ENCODE measurements at places on chromosomes 16 and 17. TPM values are rescaled to one million over a fixed set of nuclear protein-coding genes. Genes with fewer than 3 reads are reported as not detected.

C1QTNF1 gene
- 24.9 TPM for total RNA-seq

TUBB3 gene
- 2.1 TPM for total RNA-seq

SMIM5 gene
- total RNA-seq: 2.7 TPM

DNA sequence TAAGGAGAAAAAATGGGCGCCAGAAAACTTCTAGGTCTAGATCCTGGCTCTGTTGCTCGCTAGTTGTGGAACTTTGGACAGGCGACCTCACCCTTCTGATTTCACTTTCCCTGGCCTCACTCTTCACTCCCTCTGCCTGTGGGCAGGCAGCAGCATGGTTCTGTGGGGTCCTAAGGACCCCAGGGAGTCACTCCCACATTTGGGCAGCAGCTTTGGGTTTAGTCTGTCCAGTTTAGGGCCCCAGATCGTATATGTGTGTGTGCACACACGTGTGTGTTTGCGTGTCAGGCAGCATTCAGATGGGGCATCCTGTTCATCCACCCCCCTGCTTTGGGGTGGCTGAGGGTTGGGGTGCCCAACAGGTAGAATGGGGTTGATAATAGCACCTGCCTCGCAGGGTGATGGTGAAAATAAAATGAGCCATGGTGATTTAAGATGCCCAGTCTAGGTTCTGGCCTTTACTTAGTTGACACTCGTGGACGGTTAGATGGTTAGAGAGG, 102.2 kb downstream of the RAB11FIP4 start:
- peak overlapping the region; percentile 60 for H3K27ac ChIP-seq
- DNase-seq: no peak
- H3K27me3 ChIP-seq: peaks cover 5% of the 10 kb centered on the region
- H3K4me1 ChIP-seq: peaks cover 69% of the 10 kb centered on the region
- H3K4me3 ChIP-seq: no peak overlapping the region

DNA sequence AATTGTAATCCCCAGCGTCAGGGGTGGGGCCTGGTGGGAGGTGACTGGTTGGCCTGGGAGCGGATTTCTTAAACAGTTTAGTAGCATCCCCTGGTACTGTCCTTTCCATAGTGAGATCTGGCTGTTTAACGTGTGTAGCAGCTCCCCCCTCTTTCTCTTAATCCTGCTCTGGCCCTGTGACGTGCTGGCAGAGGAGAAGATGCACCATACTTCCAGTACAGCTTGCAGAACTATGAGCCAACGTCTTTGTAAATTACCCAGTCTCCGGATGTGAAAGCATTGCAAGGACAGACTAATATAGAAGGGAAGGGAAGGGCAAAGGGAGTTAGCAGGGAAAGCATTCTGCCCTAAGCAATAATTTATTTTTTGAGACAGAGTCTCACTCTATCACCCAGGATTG, 83.9 kb downstream of the RMI2 start:
- H3K4me3 ChIP-seq: no peak overlapping the region
- H3K4me1 ChIP-seq: no peaks in the 10 kb centered on the region
- DNase-seq: no peak
- H3K27me3 ChIP-seq: no peaks in the 10 kb centered on the region
- H3K36me3 ChIP-seq: no peaks in the 10 kb centered on the region
- no peak overlapping the region for H3K27ac ChIP-seq

GRCh38 chr17:66313325-66313724, 10.9 kb downstream of the PRKCA start:
- no peaks in the 10 kb centered on the region for H3K27me3 ChIP-seq
- no peak overlapping the region for H3K4me3 ChIP-seq
- H3K4me1 ChIP-seq: no peaks in the 10 kb centered on the region
- H3K36me3 ChIP-seq: no peaks in the 10 kb centered on the region

- no peak overlapping the region for H3K27ac ChIP-seq
- H3K36me3 ChIP-seq: no peaks in the 10 kb centered on the region
- no peaks in the 10 kb centered on the region for H3K4me1 ChIP-seq
- DNase-seq: no peak
- H3K4me3 ChIP-seq: no peak overlapping the region
These were observed 443.7 kb upstream of the DYNLRB2 start for GRCh38 chr16:80097098-80097497.

- no peaks in the 10 kb centered on the region for H3K4me1 ChIP-seq
- no peaks in the 10 kb centered on the region for H3K36me3 ChIP-seq
- H3K4me3 ChIP-seq: no peak overlapping the region
- no peak for DNase-seq
These were observed 709.1 kb downstream of the CDH11 start for GRCh38 chr16:64412578-64413280.

GRCh38 chr16:57624044-57624688, 4.3 kb upstream of the ADGRG1 start:
- H3K36me3 ChIP-seq: no peaks in the 10 kb centered on the region
- no peak overlapping the region for H3K4me3 ChIP-seq
- H3K27me3 ChIP-seq: no peaks in the 10 kb centered on the region
- no peak for DNase-seq
- H3K4me1 ChIP-seq: peaks cover 41% of the 10 kb centered on the region
- H3K27ac ChIP-seq: no peak overlapping the region

DNA sequence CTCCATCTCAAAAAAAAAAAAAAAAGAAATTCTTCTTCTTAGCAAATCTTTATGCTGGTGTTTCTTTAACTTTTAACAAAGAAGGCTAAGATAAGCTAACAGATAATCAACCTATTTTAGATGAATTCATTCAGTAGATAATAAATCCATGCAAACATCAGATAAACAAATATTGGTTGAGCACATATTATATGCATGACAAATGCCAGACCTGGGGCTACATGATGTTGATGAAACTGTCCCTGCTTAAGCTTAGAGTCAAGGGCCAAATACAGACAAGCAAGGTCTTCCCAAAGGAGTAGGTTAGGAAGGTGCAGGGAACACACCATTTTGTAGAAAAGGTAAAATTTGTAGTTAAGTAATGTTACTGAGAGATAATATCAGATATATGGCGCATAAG, 6.7 kb upstream of the MAP2K6 start:
- H3K4me1 ChIP-seq: no peaks in the 10 kb centered on the region
- no peaks in the 10 kb centered on the region for H3K27me3 ChIP-seq
- H3K4me3 ChIP-seq: no peak overlapping the region
- no peak for DNase-seq
- H3K36me3 ChIP-seq: no peaks in the 10 kb centered on the region

DNA sequence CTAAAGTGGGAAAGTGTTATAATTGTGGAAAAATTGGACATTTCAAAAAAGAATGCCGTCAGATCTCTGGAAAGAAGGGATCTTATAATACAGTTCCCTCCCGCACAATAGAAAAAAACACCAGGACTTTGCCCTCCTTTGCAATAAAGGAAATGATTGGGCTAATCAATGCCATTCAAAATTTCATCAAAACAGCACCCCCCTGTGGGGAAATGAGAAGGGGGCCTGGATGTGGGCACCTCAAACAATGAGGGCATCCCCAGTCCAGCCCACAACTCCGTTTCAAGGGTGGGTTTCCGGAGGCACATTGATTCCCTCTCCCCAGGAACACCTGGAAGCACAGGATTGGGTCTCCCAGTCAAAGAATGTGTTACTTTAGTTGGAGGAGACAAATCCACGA, 26.1 kb downstream of the CD300LG start:
- H3K27ac ChIP-seq: no peak overlapping the region
- H3K36me3 ChIP-seq: no peaks in the 10 kb centered on the region
- H3K4me1 ChIP-seq: no peaks in the 10 kb centered on the region
- H3K27me3 ChIP-seq: no peaks in the 10 kb centered on the region
- DNase-seq: no peak
- no peak overlapping the region for H3K4me3 ChIP-seq

DNA sequence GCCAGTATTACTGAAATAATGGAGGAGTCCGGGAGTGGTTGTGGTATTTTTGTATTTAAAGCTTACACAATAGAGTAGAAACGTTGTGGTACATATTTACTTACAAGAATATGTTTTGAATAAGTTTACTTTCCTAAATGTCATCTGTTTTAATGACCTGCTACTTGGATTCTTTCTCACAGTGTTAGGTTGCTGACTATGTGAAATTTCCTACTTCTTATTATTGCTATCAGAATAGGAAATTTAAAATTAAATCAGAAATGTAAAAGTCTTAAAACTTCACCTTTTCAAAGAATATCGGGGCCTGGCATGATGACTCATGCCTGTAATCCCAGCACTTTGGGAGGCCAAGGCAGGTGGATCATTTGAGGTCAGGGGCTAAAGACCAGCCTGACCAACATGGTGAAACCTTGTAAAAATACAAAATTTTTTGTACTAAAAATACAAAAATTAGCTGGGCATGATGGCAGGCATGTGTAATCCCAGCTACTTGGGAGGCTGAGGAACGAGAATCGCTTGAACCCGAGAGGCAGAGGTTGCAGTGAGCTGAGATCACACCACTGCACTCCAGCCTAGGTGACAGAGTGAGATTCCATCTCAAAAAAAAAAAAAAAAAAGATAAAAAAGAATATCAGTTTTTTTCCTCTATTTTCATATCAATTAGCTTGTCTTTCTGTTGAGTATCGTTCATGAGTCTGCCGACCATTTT, 77.8 kb downstream of the VMP1 start:
- no peaks in the 10 kb centered on the region for H3K27me3 ChIP-seq
- H3K36me3 ChIP-seq: no peaks in the 10 kb centered on the region
- H3K27ac ChIP-seq: peak overlapping the region; percentile 86
- peaks cover 71% of the 10 kb centered on the region for H3K4me1 ChIP-seq
- H3K4me3 ChIP-seq: no peak overlapping the region

GRCh38 chr17:45171338-45172231, 9.9 kb downstream of the HEXIM2 start:
- peak overlapping the region; percentile 46 for H3K4me3 ChIP-seq
- H3K27ac ChIP-seq: peak overlapping the region; percentile 90

- no peaks in the 10 kb centered on the region for H3K27me3 ChIP-seq
- H3K27ac ChIP-seq: no peak overlapping the region
- no peak overlapping the region for H3K4me3 ChIP-seq
- peaks cover 7% of the 10 kb centered on the region for H3K4me1 ChIP-seq
- DNase-seq: peak; percentile 33
- no peaks in the 10 kb centered on the region for H3K36me3 ChIP-seq
These were observed 112.6 kb downstream of the OR1D5 start for GRCh38 chr17:2950846-2951245.

DNA sequence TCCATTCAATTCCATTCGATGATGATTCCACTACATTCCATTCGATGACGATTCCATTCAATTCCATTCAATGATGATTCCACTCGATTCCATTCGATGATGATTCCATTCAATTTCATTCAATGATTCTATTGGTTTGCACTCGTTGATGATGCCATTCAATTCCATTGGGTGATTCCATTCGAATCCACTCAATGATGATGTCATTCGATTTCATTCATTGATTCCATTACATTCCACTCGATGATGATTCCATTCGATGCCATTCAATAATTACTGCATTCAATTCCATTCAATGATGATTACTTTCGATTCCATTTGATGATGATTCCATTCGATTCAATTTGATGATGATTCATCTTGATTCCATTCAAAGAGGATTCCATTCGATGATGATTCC, 1299.4 kb downstream of the TP53TG3F start:
- no peak overlapping the region for H3K4me3 ChIP-seq
- no peaks in the 10 kb centered on the region for H3K4me1 ChIP-seq
- no peak for DNase-seq
- no peak overlapping the region for H3K27ac ChIP-seq
- H3K36me3 ChIP-seq: no peaks in the 10 kb centered on the region

DNA sequence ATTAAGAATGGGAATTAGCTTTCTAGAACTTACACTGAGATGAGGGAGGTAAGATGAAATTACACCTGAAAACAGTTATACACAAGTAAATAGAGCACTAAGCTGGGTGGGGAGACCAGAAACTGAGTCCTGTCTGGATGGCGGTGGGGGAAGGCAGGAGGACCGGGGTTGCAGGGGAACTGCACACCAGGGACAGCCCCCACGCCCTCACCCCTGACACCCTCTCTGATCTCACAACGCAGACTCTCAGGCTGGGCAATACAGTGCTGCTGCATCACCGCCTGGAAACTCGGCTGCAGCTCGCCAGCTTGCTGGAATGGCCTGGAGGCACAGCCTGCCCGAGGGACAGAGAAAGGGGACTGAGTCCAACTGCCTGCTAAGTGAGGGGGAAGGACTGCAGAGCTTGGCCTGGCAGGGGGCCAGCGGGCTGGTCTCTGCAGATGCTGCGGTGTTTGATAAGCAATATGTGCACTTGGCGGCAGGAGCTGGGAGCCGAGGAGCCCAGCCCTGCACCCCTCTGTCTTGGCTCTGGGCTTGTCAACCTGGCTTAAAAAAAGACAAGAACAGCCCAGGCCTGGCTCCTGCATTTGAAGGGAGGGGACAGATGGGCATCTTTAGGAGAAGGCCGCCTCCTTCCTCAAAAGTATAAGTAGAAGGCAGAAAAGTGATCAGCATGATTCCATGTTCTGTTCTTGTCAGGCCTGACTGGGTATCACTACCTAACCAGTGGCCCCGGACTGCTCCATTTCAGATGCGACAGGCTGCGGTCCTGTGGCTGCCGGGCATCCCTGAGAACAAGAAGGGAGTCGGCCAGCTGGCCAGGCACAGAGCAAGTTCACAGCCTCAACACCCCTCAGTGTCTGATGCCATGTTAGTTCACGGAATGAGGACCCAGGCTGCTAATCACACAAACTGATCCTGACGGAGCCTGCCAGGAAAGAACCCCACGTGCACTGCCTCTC, 30.2 kb downstream of the SPHK1 start:
- H3K4me1 ChIP-seq: peaks cover 12% of the 10 kb centered on the region
- no peak for DNase-seq
- H3K4me3 ChIP-seq: no peak overlapping the region
- H3K36me3 ChIP-seq: peaks cover 3% of the 10 kb centered on the region
- H3K27me3 ChIP-seq: no peaks in the 10 kb centered on the region

DNA sequence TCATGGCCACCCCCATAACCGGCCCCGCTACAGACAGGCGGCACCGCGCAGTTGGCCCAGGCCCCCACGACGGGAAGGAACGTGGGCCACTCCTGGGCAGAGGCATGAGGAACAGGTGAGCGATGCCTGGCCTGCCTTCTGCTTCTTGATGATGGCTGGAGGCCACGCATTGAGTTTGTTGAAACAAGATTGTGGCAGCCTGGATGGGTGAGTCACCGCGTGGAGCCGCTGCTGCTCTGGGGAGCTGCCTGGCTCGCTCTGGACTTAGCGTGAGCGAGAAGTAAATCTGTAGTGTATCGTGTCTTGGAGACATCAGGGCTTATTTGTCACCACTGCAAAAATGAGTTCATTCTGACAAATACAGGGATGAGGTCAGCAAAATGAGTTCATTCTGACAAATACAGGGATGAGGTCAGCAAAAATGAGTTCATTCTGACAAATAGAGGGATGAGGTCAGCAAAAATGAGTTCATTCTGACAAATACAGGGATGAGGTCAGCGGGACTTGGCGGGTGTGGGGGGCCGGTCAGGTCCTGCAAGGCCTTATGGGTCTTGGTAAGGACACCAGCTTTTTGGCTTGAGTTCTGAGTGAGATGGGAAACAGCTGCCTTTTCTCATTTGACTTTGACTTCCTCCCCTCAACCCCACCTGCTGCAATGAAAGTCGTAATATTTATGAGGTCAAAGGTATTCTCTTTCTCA, 93.0 kb downstream of the SEC14L1 start:
- H3K27me3 ChIP-seq: no peaks in the 10 kb centered on the region
- H3K4me1 ChIP-seq: peaks cover 17% of the 10 kb centered on the region
- H3K27ac ChIP-seq: no peak overlapping the region

GRCh38 chr16:17529982-17530760, 59.4 kb upstream of the XYLT1 start:
- H3K36me3 ChIP-seq: no peaks in the 10 kb centered on the region
- no peak overlapping the region for H3K27ac ChIP-seq
- no peak overlapping the region for H3K4me3 ChIP-seq
